ENCODE measurements at places on chromosomes 2 and 18.
A peak's percentile ranks its signal among the peaks of the same experiment; 100 is the strongest.

DNA sequence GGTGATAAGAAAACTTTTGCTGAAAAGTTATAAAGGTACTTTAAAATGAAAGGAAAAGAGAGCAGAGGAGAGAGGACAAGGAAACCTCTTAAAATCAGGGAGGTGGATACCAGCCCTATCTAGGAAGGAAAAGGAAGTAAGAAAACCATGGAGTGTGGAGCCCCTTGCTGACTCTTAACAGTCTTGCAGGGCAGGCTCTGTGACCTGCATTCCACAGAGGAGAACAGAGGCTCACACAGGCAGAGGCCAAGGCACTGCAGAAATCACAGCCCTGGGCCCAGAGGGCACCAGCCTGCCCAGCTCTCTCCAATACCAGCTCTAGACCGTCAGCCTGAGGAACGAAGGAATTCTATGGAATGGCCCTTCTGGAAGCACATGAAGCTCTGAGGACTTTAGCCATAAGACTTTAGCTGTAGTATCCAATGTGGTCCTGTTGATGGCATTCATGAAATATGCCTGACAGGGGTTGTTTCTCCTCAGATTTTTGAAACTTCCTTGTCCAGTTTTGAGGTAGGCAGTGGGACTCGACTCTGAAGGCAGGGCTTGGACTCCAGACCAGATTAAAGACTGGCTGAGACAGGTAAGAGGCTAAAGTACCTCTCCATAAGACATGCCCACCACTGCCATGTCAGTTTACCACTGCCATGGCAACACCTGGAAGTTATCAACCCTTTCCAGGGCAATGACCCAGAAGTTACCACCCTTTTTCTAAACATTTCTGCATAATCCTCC is 216.3 kb downstream of the ANAPC1 start:
- DNase-seq, result peak; percentile 18

GRCh38 chr2:211468217-211468616 is 911.8 kb downstream of the CPS1 start:
- no peak for DNase-seq

GRCh38 chr18:41378598-41378997 is 576.4 kb upstream of the PIK3C3 start:
- DNase-seq, result no peak

DNA sequence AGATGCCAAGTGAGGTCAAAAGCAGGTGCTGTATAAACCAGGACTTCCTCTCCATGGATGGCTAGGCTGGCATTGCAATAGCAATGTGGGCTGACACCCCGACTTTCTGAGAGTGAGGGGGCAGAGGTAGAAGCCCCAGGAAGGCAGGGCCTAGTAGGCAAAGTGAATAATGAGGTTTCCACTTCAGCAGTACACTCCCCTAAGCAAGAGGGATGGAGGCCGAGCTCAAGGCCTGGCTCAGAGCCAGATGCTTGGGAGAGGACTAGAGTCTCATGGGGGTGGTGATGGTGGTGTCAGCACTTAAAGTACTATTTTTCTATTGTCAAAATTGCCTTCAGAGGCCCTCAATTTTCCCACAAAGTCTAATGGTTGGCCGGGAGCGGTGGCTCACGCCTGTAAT is 41.6 kb upstream of the HK2 start:
- no peak for DNase-seq

- DNase-seq, result no peak
Observed at GRCh38 chr2:187403568-187404260, 44.3 kb downstream of the CALCRL start.

DNA sequence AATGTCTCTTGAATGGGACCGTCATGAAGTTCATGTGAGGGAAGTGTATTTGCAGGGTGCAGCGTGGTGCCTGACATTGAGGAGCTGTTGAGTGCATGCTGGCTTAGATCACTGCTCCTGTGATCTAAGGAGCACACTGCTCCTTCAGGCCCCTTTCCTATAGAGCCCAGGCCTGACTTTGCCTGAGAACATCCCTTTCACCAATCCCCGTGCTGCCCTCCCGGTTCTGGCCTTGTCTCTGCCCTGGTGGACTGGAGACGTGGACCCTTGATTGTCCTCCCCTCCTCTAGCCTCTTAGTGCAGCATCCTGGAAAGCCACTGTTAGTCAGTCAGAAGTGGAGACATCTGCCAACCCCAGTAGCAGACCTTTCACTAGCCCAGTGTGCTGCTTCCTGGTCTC is 323.6 kb upstream of the HS6ST1 start:
- DNase-seq, result no peak

- DNase-seq, result no peak
Observed at GRCh38 chr2:119711352-119711751, 32.4 kb downstream of the TMEM177 start.

DNA sequence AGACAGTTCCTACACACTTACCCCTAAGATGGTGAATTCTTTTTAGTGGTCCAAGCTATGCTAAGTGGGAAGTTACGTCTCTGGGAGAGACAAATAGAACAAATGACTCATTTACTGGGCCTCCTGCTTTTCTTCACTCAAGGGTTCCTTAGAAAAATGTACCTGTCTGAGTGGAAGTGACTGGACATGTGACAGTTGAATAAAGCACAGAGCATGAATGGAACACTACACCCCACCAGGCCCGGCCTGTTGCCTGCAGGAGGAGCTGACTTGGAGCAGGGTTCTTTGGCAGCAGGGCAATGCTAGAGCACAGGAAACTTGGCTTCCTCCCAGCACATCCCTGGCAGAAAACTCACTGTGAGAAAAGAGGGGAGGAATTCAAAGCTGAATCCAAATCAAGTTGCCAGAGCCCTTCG is 451.0 kb upstream of the SETBP1 start:
- DNase-seq, result no peak

GRCh38 chr2:61575447-61575859 is 37.3 kb upstream of the XPO1 start:
- no peak for DNase-seq

DNA sequence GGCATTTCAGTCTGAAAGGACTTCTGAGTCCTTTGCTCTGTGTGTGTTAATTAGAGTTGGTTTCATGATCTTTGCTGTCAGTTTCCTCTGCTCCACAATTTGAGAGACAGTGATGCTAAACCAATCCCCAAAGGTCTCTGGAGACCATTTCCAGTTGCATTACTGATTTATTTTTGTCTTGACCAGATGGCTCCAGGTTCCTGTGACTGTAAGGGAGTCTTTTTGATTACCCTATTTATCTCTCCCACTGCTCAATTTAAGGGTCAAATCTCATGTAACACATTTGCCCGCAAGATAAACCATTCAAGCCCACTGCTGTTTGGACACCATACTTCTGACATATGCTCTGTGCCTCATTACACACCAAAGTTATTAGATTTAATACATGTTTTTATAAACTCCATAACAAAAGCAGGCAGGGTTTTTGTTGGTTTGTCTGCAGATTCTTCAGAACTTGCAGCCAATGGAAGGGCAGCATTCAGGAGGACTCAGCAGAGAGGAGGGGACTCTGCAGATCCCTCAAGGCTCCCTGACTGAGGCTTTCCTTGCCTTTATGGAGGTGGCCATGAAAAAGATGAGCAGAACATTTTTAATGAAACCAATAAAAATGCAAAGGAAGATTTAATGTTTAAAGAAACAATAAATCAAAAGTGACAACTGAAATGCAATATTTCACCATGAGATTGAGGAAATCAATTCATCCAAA is 889.3 kb upstream of the CELF4 start:
- no peak for DNase-seq

DNA sequence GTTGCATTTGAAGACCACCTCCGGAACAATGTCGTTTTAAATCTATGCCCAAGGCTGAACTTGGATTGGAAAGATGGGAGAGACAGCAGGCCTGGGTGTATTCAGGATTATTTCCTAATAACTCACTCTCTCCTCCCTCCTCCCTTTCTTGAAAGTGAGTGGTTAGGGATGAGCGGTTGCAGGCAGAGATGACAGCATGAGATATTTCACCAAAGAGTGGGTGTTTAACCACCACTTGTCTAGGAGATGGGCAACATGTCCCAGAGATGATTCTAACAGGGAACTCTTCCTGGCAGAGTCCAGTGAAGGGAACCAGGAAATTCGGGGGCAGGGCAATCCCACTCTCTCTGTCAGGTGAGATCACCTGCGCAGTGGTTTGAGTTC is 123.2 kb downstream of the KCTD1 start:
- DNase-seq, result no peak

- DNase-seq, result no peak
Observed at GRCh38 chr2:199710551-199710950, 140.4 kb downstream of the FTCDNL1 start.

GRCh38 chr2:232340171-232340935 is 38.2 kb upstream of the ALPP start:
- DNase-seq, result no peak

DNA sequence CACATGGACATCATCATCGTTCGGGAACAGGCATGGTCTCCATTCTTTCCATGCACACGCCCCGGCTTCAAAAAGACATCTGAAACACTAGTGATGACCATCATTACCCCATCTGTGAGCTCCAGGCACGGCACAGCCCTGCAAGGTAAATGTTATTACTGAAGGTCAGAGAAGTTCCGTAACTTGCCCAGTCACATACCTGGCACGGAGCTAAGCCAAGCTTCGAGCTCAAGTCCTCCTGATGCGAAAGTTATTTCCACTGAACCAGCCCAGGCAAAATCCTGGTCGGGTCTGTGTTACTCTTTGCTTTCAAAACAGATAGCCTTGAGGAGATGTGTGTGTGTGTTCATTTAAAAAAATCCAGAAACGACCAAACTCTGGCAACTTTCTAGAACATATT is 22.8 kb downstream of the FHL2 start:
- no peak for DNase-seq

- peak; percentile 86 for DNase-seq
Observed at GRCh38 chr2:134668821-134669220, 50.0 kb downstream of the TMEM163 start.

- DNase-seq, result no peak
Observed at GRCh38 chr2:102634831-102635241, 15.5 kb downstream of the SLC9A2 start.

GRCh38 chr2:11750422-11750821 is 4.0 kb downstream of the LPIN1 start:
- peak; percentile 89 for DNase-seq

DNA sequence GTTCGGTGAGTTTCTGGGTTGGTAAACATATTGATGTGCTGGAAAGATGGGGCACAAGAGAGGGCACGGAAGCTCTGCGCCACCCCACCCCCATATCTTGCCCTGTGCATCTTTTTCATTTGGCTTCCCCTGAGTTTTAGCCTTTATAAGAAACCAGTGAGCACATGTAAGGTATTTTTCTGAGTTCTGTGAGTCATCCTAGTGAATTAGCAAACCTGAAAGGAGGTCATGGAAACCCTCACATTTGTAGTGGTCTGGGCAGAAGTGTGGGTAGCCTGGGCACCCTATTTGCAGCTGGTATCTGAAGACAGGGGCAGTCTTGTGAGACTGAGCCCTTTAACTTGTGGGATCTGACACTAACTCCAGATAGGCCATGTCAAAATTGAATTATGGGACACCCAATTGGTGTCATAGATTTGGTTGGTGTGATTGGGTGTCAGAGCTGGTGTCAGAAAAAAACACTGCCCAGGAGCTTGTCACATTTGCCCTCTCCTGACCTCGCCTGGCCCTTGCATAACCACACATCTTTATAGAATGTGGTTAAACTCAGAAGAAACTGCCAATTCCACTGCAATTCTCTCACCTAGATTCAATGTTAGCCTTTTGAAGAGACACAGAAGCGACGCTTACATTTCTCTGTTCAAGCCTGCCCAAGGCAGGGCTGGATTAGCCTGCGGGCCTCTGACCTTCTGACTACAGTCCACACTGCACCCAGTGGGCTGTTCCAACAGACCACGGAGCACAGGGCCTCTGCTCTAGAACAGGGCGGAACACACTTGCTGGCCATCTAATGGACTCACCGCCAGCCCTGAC is 12.0 kb upstream of the GALM start:
- DNase-seq, result no peak

DNA sequence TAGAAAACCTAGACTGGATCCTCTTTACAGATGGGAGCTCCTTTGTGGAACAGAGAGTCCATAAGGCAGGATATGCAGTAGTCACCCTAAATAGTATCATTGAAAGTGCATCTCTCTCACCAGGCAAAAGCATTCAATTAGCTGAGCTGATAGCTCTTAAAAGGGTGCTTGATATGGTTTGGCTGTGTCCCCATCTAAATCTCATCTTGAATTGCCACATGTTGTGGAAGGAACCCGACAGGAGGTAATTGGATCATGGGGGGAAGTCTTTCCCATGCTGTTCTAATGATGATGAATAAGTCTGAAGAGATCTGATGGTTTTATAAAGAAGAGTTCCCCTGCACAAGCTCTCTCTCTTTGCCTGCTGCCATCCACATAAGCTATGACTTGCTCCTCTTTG is 96.2 kb upstream of the RMP24 start:
- DNase-seq, result no peak

- no peak for DNase-seq
Observed at GRCh38 chr2:227415538-227416424, 28.0 kb upstream of the SCYGR1 start.

- no peak for DNase-seq
Observed at GRCh38 chr2:177783091-177783490, 289.5 kb downstream of the PDE11A start.

- no peak for DNase-seq
Observed at GRCh38 chr2:205772983-205773382, 90.7 kb downstream of the NRP2 start.

GRCh38 chr2:140597836-140598235 is 1533.0 kb downstream of the LRP1B start:
- DNase-seq, result no peak

- no peak for DNase-seq
Observed at GRCh38 chr2:119431155-119431975, at the start of gene TMEM37. Gene TMEM37, plus strand, starts transcription at chr2:119431854. Its CDS starts 50 bp downstream, at chr2:119431904.

DNA sequence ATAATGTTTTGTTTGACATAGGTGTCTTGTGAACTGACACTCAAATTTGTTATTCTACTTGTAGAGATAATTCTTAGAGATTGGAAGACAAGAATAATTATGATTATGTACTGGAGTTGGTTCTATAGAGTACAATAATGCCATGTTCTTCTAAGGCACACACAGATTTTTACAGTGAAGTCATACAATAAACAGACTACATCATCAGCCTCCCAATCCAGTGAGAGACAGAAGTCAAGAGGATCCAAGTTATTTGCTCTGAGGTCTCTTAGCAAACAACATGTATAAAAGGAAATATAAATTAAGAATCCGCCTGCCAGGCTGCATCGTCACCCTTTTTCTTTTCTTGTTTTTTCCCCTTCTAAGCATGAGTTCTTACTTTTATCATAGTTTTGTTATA is 613.5 kb upstream of the SETBP1 start:
- DNase-seq, result no peak

GRCh38 chr18:73758446-73758845 is 389.2 kb downstream of the FBXO15 start:
- no peak for DNase-seq

DNA sequence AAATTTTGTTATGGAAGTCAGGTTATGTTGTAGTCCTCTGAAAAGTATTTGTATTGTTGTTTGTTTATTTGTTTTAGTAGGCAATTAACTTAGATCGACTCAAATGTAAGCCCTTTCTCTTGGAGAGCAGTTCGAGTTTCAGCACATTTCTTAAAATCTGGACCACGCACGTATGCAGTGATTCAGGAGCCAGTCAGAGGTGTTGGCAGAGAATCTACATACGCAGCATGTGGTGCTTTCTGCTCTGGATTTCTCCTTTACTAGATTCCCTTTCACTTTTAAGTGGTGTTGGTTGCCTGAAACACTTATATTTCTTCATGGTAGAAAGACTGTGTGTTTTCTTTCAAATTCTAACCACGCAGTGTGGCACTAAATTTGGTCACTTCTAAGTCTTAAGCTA is 773.9 kb upstream of the LRATD1 start:
- DNase-seq, result no peak
